MCF 10A (cell line): ENCODE measurements at places on chromosomes 13 and 19.

GRCh38 chr13:111922086-111922485, 144.9 kb upstream of the SOX1 start:
- H3K36me3 ChIP-seq: no peaks in the 10 kb centered on the region
- no peak overlapping the region for H3K27ac ChIP-seq
- H3K4me1 ChIP-seq: no peaks in the 10 kb centered on the region
- H3K27me3 ChIP-seq: no peaks in the 10 kb centered on the region

DNA sequence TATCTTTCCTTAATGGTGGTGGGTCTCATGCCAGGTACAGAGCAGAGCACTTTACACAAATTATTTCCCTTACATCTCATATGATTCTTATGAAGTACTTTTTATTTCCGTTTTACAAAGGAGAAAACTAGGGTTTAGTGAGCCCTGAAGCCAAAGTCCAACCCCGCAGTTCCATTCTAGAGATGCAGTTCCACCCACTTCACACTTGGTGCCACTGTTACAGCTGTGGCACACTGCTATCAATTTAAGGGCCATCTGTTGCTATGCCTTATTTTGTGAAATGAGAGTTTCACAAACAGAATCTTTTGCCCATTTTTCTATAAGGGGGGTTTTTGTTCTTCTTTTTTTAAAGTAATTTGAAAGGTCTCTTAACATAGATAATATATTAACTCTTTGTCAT, 12.9 kb downstream of the MIPEP start:
- H3K27me3 ChIP-seq: no peaks in the 10 kb centered on the region
- no peak overlapping the region for H3K4me3 ChIP-seq
- no peak overlapping the region for H3K27ac ChIP-seq
- peaks cover 7% of the 10 kb centered on the region for H3K36me3 ChIP-seq

- no peaks in the 10 kb centered on the region for H3K4me1 ChIP-seq
- no peak overlapping the region for H3K4me3 ChIP-seq
- no peak overlapping the region for H3K27ac ChIP-seq
Observed at GRCh38 chr19:55538132-55538531, 1.2 kb upstream of the SBK2 start.

- DNase-seq: no peak
- H3K4me1 ChIP-seq: no peaks in the 10 kb centered on the region
- H3K27ac ChIP-seq: no peak overlapping the region
- H3K4me3 ChIP-seq: no peak overlapping the region
- no peaks in the 10 kb centered on the region for H3K27me3 ChIP-seq
Observed at GRCh38 chr19:31105761-31106160, 243.5 kb downstream of the TSHZ3 start.

GRCh38 chr13:37433086-37433485, 165.5 kb downstream of the POSTN start:
- no peak overlapping the region for H3K4me3 ChIP-seq
- no peaks in the 10 kb centered on the region for H3K27me3 ChIP-seq
- H3K27ac ChIP-seq: no peak overlapping the region
- H3K4me1 ChIP-seq: peaks cover 6% of the 10 kb centered on the region
- no peaks in the 10 kb centered on the region for H3K36me3 ChIP-seq

DNA sequence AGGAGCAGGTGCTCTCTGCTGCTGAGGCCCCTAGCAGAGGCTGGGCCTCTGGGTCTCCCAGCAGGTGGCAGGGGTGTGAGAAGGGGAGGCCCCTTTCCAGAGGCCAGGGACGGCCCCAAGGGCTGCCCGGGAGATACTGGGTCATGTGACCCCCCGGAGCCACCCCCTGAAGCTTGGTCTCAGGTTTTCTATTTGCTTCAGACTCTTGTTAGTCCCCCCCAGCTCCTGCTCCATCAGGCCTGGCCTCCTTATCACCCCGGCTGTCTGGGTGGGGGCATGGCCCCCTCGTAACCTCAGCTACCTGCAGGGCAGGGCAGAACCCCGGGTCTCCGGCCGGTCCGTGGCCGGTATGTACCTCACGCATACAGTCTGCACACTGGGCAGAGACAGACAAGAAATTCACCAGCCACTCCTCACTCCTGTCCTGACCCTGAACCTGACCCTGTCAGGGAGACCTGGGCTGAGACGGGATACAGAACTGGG, 13.2 kb upstream of the TCF3 start:
- no peak overlapping the region for H3K27ac ChIP-seq
- no peaks in the 10 kb centered on the region for H3K36me3 ChIP-seq
- no peak overlapping the region for H3K4me3 ChIP-seq
- peaks cover 11% of the 10 kb centered on the region for H3K4me1 ChIP-seq
- peaks cover 34% of the 10 kb centered on the region for H3K27me3 ChIP-seq

GRCh38 chr19:42184401-42184861, 33.0 kb downstream of the DEDD2 start:
- peak; percentile 87 for DNase-seq
- no peaks in the 10 kb centered on the region for H3K36me3 ChIP-seq
- no peak overlapping the region for H3K4me3 ChIP-seq
- H3K27me3 ChIP-seq: peaks cover 12% of the 10 kb centered on the region

DNA sequence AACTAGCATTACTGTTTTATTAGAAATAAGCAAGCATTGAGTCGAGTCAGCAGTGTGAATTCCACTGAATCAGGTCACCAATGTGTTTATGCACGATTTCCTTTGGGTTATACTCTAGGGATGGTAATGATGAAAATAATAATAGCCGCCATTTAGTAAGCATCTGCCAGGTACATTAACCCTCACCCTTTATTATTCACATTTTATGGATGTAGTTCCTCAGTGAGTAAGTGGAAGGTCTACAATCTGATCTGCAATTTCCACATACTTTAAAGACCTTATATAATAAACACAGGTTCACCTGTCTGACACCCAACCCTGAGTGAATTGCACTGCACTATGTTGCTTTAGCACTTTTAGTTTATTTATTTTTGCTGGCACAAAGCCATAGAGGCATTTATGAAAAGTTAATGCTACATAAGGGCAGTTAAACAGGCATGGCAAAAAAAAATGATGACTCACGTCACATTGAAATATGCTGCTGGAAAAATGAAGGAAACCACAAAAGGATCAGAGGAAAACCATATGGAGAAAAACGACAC, 122.4 kb downstream of the TRPC4 start:
- H3K36me3 ChIP-seq: no peaks in the 10 kb centered on the region
- H3K4me3 ChIP-seq: no peak overlapping the region
- no peak overlapping the region for H3K27ac ChIP-seq
- peaks cover 7% of the 10 kb centered on the region for H3K27me3 ChIP-seq

- H3K36me3 ChIP-seq: peaks cover 12% of the 10 kb centered on the region
- no peak overlapping the region for H3K4me3 ChIP-seq
- peaks cover 23% of the 10 kb centered on the region for H3K4me1 ChIP-seq
- no peak overlapping the region for H3K27ac ChIP-seq
- DNase-seq: no peak
Observed at GRCh38 chr13:41595298-41595697, 137.9 kb downstream of the RGCC start.

DNA sequence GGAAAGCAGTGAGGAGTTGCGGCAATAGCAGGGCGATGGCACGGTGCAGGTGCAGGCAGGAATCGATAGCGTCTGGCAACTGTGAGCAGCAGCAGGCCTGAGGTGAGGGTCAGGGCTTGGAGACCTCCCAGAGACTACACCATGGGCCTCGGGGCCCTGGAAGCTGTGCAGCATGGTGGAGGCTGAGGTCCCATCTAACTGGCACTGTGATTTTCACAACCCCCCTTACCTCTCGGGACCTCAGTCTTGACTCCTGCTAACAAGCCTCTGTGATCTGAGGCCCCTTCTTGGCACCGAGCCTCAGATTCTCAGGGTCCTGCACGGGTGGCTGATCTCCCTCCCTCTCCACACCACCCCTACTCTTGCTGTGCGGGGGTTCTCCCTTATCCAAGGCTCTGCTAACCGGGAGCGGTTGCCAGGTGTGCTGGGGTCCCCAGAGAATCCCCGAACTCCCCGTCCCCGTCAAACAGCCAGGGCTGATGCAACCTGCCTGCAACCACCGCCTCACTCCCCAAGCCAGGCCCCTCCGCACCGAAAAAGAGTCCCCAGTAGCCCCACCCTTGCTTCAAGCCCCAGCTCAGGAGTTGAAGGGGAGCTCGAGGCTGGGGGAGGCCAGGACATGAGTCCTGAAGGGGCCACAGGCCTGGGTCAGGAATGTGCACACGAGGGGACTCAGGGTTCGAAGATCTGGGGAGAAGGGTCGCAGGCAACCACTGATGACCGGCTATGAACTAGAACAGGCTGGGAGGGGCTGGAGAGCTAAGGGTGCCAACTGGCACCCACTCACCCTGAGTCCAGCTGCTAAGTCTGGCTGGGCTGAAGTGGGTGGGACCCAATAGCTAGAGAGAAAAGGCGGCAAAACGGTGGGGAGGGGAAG, 4.8 kb upstream of the ATF5 start:
- no peak overlapping the region for H3K4me3 ChIP-seq
- peaks cover 15% of the 10 kb centered on the region for H3K4me1 ChIP-seq
- DNase-seq: no peak

DNA sequence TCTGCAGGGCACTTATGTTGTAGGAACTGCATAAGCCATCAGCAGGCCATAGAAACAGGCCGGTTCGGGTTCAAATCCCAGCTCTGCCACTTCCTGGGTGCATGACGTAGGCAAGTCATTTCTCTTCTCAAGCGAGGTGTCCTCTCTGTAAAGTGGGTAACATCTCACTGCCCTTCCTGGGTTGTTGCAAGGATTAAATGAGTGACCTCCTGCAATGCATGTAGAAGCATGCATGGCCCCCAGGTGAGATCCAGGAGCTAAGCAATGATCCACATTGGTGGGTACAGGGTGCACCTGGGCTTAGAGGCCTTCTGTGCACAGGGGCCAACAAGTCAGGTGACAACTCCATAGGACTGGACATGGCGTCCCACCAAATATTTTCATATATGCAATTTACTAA, 13.8 kb downstream of the PHLDB3 start:
- DNase-seq: no peak
- H3K27ac ChIP-seq: no peak overlapping the region
- H3K27me3 ChIP-seq: no peaks in the 10 kb centered on the region
- no peaks in the 10 kb centered on the region for H3K4me1 ChIP-seq

DNA sequence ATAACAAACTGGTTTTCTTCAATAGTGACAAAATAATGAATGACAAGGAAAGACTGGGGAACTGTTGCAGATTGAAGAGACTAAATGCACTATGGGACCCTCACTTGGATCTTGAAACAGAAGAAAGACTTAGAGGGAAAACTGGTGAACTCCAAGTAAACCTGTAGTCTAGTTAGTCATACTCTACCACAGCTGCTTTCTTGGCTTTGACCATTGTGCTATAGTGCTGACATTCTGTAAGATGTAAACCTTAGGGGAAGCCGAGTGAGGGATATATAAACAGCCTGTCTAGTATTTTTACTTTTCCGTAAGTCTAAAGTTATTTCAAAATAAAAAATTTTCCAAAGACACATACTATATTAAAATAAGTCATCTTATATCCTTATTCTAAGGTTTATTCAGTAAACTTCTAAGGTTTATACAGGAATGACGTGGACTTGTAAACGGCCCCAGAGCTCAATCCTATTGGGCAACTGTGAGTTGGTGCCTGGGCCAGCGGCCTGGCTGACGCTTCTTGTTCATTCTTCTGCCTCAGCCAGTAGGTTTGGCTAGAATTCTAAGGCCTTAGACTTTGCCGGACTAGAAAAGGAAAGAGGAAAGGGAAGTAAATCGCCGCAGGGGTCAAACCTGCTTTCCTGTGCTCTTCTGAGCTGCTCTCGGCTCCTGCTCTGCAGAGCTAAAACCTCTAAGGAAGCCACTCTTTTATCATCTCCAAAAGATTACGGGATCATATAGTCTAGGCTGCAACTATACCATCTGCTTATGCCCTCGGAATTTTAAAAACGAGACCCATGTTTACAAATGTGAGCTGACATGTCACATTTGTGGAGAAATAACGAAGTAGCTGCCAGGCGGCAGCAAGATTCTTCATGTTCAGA, 33.6 kb upstream of the UBE2L5 start:
- no peak overlapping the region for H3K4me3 ChIP-seq
- H3K36me3 ChIP-seq: no peaks in the 10 kb centered on the region
- no peak for DNase-seq
- H3K27me3 ChIP-seq: no peaks in the 10 kb centered on the region

DNA sequence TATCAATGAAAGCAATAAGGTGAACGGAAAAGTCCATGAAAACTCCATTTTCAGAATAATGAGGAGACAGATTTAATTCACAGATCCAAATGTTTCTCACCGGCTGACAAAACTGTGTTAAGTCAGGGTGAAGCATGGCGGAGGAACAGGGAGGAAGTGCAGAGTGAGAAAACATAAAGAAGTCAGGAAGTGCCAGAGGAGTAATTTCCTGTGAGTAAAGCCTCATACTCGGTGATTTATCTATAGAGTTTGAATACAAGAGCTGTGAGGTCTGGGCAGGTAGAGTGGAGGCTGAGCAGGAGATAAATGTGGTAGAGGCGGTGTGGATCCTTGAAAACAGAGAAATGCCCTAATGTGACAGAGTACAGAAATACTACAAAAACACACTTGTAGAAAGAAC, 11.4 kb downstream of the CARD8 start:
- DNase-seq: no peak
- no peak overlapping the region for H3K27ac ChIP-seq
- H3K27me3 ChIP-seq: no peaks in the 10 kb centered on the region
- H3K36me3 ChIP-seq: peaks cover 31% of the 10 kb centered on the region
- no peak overlapping the region for H3K4me3 ChIP-seq

DNA sequence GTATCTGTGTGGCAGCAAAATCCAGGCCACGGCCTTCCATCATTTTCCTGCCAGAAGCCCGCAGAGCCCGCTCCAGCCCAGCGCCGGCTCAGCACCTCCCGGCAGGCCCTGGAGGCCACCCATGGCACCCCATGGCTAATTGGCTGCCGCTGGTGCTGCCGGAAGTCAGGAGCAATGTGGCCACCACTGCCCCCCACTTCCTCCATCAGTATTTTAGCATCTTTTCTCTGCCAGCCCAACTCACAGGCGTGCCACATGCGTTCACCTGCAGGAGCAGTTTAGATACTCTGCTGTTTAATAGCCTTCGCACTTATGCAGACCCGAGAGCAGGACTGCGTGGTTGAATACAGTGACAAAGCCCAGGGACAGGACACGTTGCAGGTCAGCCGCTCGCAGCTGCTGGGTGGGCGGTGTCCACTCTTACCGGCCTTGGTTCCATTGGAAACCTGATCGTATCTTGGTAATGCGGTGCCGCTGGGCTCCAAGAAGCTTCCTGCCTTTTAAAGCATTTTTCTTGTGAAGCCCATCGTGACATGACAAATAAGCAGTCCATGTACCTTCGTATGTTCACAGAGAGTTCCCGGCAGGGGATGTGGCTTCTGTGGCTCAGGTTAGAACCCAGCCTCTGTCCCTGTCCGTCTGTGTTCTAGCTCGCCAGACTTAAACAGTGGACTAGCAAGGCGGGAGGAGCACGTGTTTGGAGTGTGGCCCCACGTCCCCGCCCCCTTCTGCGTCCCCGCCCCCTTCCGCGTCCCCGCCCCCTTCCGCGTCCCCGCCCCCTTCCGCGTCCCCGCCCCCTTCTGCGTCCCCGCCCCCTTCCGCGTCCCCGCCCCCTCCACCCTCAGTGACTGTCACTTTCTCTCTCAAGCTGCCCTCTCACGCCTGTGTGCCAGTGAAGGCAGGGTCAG, 162.0 kb upstream of the SOX1 start:
- no peaks in the 10 kb centered on the region for H3K27me3 ChIP-seq
- no peaks in the 10 kb centered on the region for H3K4me1 ChIP-seq
- H3K4me3 ChIP-seq: no peak overlapping the region
- no peaks in the 10 kb centered on the region for H3K36me3 ChIP-seq
- H3K27ac ChIP-seq: no peak overlapping the region

- no peak for DNase-seq
- no peaks in the 10 kb centered on the region for H3K36me3 ChIP-seq
- H3K4me1 ChIP-seq: no peaks in the 10 kb centered on the region
- no peak overlapping the region for H3K27ac ChIP-seq
- no peaks in the 10 kb centered on the region for H3K27me3 ChIP-seq
Observed at GRCh38 chr13:20232556-20233277, 598 bp upstream of the GJB6 start.

- H3K27ac ChIP-seq: no peak overlapping the region
- no peak for DNase-seq
- H3K36me3 ChIP-seq: peaks cover 24% of the 10 kb centered on the region
- no peak overlapping the region for H3K4me3 ChIP-seq
- peaks cover 7% of the 10 kb centered on the region for H3K4me1 ChIP-seq
Observed at GRCh38 chr13:21399741-21400140, 59.4 kb downstream of the ZDHHC20 start.
